Foreskin fibroblast (primary cell): ENCODE measurements at places on chromosomes 7 and 10.

DNA sequence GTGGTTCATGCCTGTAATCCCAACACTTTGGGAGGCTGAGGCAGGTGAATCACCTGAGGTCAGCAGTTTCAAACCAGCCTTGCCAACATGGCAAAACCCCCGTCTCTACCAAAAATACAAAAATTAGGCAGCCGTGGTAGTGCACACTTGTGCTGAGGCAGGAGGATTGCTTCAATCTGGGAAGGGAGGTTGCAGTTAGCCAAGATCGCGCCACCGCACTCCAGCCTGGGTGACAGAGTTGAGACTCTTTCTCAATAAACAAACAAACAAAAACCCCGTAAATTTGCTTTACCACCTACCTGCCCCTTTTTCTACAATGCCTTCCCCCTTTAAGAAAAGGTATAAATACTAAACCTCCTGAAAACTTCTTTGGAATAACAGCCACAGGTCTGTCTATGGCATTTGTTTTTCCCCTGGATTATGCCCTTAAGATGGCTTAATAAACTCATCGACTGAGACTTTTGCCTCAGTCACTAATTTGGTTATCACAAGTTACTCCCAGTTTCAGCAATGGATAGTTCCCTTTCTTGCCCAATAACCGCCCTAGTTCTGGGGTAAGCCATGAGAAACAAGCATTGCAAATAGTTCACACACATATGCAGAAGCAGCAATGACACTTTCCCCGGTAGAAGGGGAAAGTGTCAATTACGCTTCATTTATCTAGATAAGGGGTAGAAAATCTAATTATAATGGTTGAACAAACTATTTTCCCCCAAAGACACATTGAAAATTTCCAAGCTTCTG is 52.8 kb upstream of the SVIL start:
- peak; percentile 49 for DNase-seq

DNA sequence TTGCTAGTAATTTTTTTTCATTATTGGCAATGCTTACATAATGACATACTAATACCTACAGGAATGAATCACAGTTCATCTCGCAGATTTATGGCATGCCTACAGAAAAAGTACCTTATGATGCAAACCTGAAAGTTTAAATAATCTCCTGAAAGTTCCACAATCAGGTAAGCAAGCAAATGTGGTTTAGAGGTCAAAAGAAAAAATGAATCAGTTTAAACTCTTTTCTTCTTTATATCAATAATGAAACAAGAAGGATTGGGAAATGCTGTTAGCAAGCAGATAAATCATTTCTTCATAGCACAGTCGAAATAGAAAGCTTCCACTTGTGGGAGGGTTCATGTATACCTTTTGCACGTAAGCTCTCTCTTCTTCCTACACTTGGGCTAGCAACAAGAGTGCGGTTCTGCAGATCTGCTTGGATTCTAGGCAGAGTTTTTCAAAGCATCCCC is 53.7 kb upstream of the MTPN start:
- no peak for DNase-seq

DNA sequence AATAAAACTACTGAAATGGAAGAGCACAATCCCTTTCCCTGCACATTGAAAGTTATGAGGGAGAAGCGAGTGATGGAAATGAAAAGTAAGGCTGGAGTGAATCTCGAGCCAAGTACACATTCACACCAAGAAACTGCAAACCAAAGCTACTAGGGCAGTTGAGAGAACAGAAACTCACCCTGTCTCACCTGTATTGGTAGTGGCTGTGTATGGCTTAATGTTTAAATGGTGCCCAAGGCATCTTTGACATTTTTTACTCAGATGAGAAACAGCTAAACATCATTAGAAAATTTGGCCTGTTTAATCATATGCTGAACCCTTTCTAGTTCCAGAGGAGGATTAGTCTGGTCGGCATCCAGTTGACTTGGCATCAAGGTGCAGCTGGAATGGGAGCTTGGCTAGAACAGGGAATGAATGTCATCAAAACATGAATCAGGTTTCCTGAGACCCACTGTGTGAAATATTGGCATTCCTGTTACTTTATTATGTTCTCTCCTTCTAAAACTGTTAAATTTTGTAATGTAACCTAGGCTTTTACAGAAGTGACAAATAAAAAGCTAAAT is 840.8 kb downstream of the GRM8 start:
- DNase-seq = no peak

DNA sequence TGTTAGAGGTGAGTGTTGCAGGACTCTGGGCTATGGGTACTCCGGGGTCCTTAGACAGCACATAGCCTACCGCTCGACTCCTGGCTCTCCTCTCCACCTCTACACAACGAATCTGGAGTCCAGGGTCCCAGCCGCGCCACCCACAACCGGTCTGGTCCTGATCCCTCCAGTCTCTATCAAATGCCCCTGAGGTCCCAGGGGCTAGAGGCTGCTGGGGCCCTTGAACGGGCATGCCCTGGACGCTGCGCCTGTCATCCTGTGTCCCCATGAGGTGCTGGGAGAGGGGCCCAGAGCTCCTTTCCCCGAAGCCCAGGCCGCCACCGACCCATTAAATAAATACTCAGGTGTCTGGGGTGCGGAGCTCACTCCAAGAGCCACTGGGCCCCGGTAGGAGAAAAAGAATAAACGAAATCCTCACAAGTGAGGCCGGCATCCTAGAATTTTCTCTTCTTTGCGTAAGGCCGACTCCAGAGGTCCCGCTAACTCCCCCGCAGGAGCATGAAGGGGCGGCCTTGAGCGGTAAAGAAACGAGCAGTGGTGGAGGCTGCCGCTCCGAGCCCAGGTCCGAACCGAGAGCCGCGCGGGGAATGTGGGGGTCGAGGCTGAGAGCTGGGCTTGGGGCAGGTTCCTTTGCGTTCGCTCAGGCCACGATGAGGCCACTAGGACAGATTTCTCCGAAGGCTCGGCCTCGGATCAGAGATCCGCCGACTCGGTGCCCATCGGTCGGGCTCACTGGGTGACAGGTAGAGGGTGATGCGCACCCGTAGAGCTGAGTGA is 166.7 kb downstream of the NRF1 start:
- no peak for DNase-seq

DNA sequence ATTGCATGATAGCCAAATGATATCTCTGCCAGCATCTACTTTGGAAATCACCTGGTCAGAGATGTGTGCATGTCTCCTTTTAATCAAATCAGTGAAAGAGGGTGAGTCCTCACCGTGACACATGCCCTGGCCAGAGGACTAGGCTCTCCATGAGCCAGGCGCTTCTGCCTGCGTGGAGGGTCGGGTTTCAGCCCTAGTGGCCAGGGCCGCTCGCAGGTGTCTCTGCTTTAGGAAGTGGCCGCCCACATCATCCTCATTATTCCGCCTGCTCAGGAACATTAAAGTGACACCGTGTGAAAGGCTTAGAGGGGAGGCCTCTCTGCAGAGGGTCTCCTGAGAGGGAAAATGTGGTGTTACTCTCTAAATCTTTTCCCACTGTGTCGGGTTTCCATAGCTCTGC is 173.6 kb upstream of the PRKCQ start:
- DNase-seq = no peak

- no peak for DNase-seq
Observed at GRCh38 chr7:151520419-151521261, 945 bp upstream of the RHEB start.

- no peak for DNase-seq
Observed at GRCh38 chr7:150983893-150984368, 5.8 kb upstream of the KCNH2 start.

GRCh38 chr7:32937344-32938174 is 19.7 kb upstream of the FKBP9 start:
- peak; percentile 78 for DNase-seq

- no peak for DNase-seq
Observed at GRCh38 chr7:133070562-133070961, 11.3 kb downstream of the CHCHD3 start.

GRCh38 chr7:100093498-100093897 is 4.7 kb downstream of the COPS6 start:
- DNase-seq = peak; percentile 26

DNA sequence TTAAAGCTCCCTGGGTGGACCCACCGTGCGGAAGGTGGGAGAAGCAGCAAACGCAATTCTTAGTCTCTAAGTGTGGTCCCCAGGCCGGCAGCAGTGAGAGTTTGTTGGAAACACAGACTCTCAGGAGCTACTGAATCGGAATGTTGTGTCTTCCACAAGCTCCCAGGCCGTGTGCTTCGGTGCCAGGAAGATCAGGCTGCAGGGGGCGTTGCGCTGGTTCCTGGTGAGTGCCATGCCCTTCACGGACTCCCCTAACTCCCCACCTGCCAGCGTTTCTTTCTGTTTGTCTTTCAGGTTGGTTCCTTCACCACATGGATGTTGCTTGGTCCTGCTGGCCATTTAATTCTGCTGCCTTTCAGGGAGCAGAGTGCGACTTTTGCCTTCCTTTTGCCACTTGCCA is 91.2 kb upstream of the PITRM1 start:
- DNase-seq = no peak

- DNase-seq = no peak
Observed at GRCh38 chr7:81036057-81036456, 117.2 kb upstream of the SEMA3C start.

- no peak for DNase-seq
Observed at GRCh38 chr7:122300211-122300932, 4.2 kb downstream of the FEZF1 start.

DNA sequence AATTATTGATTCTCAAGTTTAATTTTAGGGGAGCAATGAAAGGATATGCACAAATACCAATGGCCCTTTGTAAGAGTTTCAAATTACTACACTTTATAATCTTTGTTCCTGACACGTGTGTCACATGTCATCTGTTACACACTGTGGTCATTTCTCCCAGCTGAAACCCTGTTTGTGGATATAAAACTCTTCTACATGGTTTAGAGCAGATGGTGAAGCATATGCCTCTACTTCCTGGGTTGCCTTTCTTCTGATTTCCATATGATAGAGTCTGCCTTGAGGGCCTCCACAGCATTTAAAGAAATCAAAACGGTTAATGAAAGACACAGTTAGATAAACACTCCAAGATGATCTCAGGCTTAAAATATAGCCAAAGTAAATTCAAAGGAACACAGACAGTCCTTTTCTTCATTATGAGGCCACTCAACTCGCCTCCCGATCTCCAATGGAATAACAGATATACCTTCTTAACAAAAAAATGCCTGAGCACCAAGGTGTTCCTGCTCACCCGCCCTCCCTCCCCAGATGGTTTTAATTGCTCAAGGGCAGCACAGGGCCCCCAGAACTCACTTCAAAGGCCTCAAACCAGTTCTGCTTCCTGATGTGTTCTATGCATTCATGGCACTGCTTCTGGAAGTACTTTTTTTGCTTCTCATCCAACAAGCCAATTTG is 75.0 kb downstream of the CPVL start:
- no peak for DNase-seq

GRCh38 chr10:97329766-97330165 is 4.8 kb downstream of the FRAT2 start:
- no peak for DNase-seq

DNA sequence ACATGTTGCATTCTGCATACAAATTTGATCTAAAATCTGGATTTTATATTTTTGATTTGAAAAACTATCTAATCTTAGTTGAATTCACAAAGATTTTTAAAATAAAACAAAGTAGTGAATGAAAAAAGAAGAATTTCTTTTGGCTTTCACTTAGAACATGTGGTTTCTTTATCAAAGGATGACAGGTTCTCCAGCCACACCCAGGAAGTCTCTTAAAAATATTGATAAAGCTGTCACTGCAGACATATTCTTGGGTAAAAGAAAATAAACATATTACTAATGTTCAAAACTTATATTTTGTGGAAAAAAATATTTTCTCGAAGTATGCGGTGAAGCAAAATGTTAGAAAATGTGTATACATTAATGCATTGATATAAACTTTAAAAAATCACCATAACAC is 44.3 kb downstream of the ARL4A start:
- DNase-seq = no peak

DNA sequence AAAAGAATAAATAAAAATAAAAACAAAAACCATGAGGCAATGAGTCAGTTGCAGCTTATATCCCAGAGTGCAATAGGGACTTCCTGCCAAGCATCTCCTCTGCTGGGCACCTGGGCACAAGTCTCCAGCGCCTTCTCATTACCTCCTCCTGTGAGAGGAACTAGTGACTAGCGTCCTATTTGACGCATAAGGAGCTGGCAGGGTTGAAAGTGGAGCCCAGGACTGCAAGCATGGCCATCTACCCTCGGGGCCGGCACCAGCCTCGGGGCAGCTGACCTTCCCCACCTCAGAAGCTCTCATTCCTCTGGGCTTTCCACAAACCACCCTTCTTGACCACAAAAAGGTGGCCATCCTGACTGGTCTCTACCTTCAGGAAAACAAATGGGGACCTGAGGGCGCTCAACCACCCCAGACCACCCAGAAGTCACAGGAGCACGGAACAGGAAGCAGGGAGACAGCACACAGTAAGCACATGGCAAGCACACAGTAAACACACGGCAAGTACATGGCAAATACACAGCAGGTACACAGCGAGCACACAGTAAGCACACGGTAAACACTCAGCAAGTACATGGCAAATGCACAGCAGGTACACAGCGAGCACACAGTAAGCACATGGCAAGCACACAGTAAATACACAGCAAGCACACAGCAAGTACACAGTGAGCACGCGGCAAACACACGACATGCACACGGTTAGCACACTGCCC is 19.1 kb downstream of the CTBP2 start:
- no peak for DNase-seq

DNA sequence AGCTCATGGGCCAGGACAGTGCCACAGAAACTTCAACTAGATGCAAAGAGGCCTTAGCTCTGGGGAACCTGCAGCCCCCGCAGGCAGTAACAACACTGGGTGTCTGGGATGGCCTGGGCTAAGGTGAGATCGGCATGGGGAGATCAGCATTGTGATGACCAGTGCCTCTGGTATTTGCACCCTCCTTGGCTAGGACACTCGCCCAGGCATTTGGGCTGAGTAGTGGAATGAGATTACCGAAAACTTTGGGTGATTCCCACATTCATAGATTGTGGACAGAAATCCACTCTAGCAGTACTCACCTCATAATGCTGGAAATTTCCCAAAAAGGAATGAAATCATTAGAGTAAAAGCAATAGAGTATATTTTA is 70.6 kb upstream of the ZMIZ2 start:
- no peak for DNase-seq

- DNase-seq = peak; percentile 7
Observed at GRCh38 chr10:93859049-93859655, 34.6 kb upstream of the SLC35G1 start.

DNA sequence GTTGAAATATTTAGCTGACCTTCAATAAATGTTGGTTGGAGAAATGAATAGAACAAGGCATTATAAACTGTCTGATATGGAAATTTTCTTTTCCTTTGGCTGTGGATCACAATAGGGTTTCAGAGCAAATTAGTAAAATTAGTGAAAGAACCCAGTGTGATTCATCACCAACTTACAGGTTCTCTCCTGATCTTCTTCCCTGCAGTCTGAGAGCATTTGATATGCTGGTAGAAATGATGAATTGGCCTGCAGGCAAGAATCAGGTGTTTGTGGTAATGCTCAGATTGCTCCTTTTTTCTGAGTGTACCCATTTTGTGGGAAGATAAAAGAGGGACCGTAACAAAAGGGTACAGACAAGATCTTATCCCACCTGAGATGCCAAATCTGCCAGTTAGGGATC is 51.9 kb downstream of the BTAF1 start:
- no peak for DNase-seq

GRCh38 chr7:94253686-94254085 is 141.0 kb upstream of the COL1A2 start:
- DNase-seq = no peak
